ENCODE measurements at places on chromosomes 6 and 20.

GRCh38 chr6:113481910-113482309 is 375.2 kb upstream of the MARCKS start:
- no peak for DNase-seq

- DNase-seq, result no peak
Measured at GRCh38 chr6:163355426-163355991, 59.0 kb upstream of the QKI start.

- DNase-seq, result no peak
Measured at GRCh38 chr6:111573131-111573883, 32.4 kb downstream of the TRAF3IP2 start.

DNA sequence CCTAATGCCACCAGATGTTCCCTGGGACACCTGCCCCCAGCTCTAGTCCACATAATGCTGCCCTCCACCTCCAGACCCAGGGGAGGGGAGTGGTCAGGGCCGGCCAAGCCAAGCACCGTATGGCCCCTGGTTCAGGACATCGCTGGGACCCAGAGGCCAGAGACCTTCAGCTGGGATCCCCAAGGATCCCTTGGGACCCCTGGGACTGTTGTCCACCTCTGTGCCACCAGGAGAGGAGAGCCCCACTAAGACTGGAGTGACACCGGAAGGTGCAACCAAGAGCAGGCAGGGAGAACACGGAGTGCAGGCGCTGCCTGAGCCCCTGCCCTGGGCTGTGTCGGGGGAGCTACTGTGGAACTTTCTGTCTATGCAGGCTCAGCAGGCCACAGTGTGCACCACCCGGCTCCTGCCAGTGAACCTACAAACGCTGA is 43.6 kb downstream of the CTCFL start:
- no peak for DNase-seq

GRCh38 chr6:116238083-116238482 is 15.8 kb downstream of the TSPYL4 start:
- DNase-seq, result no peak

- no peak for DNase-seq
Measured at GRCh38 chr20:64261138-64261537, 5.6 kb downstream of the PCMTD2 start.

DNA sequence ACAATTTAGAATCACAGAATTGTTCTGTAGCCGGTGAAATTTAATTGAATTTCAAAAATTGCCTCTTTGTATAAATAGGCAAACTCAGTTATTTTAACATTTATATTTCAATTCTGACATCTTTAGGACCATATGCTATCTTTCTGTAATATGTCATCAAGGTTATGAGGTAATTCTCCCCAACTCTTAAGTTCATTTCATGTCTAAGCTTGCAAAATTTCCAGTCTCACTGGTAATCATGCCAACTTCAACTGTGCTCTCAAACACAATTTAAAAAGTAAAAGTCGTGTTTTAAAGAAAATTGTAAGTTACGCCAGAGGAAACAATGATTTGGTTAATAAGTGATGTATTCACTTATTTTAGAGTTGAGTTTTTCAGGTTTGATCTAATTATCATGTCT is 1.4 kb downstream of the NCOA7 start:
- DNase-seq, result no peak

- DNase-seq, result no peak
Measured at GRCh38 chr6:74091136-74091793, 395.3 kb downstream of the CD109 start.

Measured in effector memory CD8-positive, alpha-beta T cell (primary cell).